ENCODE measurements at places on chromosomes 4 and X.
A peak's percentile ranks its signal among the peaks of the same experiment; 100 is the strongest.

DNA sequence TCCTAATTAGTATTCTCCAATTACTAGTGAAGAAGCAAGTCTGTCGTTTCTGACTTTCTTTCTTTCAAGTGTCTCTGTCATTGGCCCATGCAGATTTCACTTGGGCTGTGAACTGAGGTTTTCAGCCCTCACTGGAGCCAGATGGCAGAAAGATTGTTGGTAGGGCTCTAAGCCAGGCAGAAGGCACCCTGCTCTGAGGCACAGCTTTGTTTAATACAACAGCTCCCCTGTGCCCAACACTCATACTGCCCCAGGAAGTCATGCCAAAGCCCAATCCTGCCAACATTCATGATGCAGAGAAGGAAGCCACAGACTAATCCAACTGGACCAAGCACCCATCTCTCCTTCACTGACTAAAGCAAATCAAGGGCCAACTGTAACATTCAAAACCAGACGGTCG lies 117.1 kb upstream of the FRG1 start:
- no peak for DNase-seq

GRCh38 chr4:89305712-89306437 lies 1.7 kb downstream of the GPRIN3 start:
- peak; percentile 26 for DNase-seq

DNA sequence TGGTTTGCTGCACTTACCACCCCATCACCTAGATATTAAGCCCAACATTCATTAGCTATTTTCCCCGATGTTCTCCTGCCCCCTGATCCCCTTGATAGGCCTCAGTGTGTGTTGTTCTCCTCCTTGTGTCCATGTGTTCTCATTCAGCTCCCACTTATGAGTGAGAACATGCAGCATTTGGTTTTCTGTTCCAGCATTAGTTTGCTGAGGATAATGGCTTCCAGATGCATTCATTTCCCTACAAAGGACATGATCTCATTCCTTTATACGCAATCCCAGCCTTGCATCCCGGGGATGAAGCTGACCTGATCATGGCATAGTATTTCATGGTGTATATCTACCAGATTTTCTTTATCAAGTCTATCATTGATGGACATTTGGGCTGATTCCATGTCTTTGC lies 99.0 kb upstream of the DCAF12L2 start:
- no peak for DNase-seq

DNA sequence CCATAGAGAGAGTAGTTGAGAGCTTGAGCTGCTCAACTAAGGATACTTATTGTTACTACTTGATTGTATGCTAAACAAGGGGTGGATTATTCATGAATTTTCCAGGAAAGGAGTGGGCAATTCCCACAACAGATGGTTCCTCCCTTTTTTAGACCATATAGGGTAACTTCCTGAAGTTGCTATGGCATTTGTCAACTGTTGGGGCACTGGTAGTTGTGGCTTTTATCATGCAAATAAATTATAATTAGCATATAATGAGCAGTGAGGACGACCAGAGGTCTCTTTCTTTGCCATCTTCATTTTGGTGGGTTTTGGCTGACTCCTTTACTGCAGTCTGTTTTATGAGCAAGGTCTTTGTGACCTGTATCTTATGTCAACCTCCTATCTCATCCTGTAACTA lies 1403.5 kb upstream of the PABPC4L start:
- DNase-seq, result no peak

- DNase-seq, result no peak
Observed at GRCh38 chr4:16231570-16232245, 5.4 kb upstream of the TAPT1 start.

DNA sequence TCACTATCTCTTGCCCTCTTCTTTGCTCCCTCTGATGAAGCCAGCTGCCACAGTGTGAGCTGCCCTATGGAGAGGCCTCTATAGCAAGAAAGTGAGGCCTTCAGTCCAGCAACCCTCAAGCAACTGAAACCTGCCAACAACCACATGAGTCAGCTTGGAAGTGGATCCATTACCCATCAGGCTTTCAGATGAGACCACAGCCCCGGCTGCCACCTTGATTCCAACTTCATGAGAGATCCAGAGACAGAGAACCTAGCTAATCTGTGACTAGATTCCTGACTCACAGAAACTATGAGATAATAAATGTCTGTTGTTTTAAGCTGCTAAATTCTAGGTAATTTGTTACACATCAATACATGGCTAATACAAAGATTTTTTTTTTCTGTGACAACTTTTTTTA lies 20.4 kb upstream of the WAS start:
- no peak for DNase-seq

- DNase-seq, result no peak
Observed at GRCh38 chr4:181119186-181119585, 1124.0 kb upstream of the TENM3 start.

DNA sequence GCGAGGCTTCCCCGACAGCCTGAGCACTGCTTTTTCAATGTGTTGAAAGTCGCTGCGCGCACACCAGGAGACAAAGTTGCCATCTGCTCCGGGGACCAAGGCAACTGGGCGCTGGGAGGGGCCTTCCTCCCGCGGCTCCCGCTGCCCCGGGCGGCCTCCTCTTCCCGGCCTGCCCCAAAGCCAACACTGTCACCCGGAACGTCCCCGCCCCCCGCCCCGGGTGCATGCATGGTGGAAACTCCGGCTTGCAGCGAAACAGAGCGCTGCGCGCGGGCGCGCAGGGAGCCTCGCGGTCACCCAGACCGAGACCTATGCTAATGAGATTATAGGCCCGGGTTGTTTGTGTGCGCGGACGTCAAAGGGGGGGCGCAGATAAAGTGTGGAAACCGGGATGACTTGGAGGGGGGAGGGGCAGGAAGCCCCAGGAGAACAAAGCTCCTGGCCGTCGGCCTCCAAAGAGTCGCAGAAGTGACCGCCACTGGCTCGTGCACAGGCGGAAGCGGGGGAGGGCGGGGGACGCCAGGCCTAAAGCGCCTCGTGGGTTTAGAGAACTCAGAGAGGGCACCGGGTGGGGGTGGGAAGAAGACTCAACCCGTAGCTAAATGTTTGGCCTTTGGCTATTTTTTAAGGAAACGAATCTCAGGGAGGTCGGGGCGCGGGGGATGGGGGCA lies 88.8 kb downstream of the BCOR start:
- DNase-seq, result peak; percentile 50

GRCh38 chr4:76584241-76585152 lies 149.5 kb downstream of the SHROOM3 start:
- no peak for DNase-seq

- no peak for DNase-seq
Observed at GRCh38 chr4:41687971-41688370, 60.6 kb downstream of the PHOX2B start.

DNA sequence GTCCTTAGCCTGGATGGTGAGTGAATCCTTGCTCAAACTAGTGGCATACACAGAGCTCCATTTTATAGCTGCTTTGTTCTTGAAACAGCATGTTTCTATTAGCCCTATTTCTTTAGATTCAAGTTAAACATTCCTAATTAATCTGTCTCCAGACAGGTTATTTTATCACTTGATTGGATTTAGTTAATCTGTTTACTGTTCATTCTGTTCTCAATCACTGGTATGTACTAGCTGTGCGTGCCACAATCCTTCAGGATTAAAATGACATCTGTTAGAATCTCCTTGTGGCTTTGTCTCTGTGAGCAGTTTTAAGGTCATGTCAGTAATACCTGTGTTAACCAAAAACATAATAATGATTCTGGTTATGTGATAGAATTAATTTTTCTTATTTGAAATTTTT lies 36.5 kb downstream of the PTPN13 start:
- no peak for DNase-seq

GRCh38 chrX:84175958-84176357 lies 12.0 kb downstream of the RPS6KA6 start:
- no peak for DNase-seq

DNA sequence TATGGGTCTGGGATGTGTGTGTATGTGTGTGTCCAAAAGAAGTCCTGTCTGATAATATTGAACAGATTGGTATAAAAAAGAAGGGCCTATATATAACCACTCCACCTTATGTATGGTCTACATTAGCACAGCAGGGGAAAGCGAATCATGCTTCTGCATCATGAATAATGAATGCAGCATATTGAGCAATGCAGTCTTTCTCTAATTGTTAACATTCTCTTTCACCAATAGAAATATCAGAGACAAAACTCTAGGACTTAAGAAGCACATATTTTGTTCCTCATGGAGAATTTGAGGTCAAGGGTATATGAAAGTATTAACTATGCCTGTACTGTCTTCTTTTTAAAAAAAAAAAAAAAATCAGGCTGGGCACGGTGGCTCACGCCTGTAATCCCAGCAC lies 264.3 kb upstream of the NOCT start:
- DNase-seq, result no peak

- DNase-seq, result no peak
Observed at GRCh38 chr4:101851672-101852071, 61.1 kb downstream of the BANK1 start.
